ENCODE measurements at places on chromosomes 13 and 19.

DNA sequence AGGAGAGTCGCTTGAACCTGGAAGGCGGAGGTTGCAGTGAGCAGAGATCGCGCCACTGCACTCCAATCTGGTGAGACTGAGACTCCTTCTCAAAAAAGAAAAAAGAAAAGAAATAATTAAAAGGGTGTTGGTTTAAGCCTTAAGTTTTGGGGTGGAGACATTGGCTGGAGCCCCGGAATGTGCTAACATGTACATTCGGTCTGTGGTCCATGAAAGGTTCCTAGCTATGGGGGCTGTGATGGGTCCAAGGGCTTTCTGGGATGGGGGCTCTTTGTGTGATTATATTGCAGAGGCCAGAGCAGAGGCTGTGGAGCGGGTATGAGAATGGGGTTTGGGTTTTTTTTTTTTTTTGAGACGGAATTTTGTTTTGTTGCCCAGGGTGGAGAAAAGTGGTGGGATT is 14.4 kb downstream of the NFKBID start:
- no peak for DNase-seq

DNA sequence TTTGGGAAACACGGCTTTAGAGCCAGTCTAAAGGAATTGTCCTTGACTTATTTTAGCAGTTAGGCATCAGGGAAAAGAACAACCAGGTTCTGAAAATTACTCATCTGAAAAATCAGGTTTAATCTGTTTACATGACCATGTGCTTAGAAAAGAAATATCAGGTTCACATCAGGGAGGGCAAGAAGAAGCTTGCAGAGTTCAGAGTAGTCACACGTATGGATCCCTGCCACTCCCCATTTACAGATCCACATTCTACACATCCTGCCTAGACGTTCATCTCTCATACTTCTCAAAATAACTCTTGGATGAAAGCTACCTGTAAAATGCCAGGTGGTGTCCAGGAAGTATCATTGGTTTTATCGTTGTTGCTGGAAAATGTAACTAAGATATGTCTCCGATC is 14.0 kb upstream of the PHF11 start:
- DNase-seq, result no peak

- DNase-seq, result peak; percentile 73
Observed at GRCh38 chr19:48635263-48635965, 1.8 kb downstream of the DBP start.

DNA sequence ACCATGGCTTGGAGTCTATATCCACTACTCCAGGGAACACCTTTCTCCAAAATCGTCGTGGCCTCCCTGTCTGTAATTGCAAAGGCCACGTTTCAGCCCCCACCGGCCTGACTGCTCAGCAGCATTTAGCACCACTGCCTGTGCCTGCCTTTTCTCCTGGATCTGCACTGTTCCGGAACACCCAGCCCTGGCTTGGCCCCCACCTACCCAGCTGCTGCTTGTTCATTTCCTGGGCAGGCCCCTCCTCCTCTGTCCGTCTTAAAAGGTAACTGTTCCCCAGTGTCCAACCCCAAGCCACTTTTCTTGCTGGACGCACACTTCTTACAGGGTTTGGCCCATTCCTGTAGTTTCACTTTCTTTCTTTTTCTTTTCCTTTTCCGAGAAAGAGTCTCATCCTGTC is 8.5 kb upstream of the SYT5 start:
- DNase-seq, result no peak

- no peak for DNase-seq
Observed at GRCh38 chr13:50016444-50016843, 1.2 kb downstream of the KCNRG start.

- no peak for DNase-seq
Observed at GRCh38 chr13:102571075-102571474, 25.7 kb upstream of the TPP2 start.

DNA sequence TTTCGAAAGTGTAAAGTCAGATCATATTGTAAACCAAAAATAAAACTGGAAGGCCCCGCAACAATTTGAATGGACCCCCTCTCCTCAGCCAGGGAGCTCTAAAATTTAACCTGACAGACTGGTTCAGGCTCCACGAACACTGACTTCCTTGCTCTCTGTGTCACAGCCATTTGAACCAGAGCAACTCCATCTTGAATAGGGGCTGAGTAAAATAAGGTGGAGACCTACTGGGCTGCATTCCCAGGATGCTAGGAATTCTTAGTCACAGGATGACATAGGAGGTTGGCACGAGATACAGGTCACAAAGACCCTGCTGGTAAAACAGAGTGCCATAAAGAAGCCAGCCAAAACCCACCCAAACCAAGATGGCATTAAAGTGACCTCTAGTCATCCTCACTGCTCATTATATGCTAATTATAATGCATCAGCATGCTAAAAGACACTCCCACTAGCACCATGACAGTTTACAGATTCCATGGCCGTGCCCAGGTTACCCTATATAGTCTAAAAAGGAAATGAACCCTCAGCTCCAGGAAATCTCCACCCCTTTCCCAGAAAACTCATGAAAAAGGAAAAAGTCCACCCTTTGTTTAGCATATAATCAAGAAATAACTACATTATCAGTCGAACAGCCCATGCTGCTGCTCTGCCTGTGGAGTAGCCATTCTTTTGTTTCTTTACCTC is 43.1 kb downstream of the RFXAP start:
- no peak for DNase-seq

DNA sequence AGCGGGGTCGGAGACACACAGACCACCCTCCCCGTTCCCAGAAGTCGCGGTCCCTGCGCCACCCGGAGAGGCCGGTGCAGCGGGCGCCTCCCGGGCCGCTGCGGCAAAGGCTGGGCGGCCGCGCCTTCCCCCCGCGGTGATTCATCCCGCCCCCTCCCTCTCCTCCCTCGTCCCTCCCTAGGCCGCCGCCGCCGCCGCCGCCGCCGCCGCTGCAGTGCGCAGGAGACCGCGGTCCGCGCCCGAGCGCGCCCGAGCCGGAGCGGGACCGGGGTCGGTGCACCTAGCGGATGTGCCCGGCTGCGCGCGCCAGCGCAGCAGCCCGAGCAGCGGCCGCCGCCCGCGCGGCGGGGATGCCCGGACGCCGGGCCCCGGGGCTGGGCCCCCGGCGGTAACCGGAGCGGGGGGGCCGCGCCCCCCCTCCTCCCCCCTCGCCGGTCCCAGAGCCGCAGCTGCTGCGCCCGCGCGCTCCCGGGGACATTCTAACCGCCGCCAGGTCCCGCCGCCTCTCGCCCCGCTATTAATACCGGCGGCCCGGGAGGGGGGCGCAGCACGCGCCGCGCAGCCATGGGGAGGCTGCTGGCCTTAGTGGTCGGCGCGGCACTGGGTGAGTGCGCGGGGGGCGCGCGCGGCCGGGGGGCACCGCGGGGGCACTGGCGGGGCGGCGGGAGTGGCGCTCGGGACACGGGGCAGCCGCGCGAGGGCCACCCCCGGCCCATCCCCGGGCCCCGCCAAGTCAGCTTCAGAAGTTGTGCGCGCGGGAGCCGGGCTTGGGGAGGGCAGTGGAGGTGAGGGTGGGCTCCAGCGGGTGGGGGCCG is at the start of gene SCN1B:
SCN1B (plus strand) TSS at position 214 of the 815 bp plus-strand sequence; CDS start at position 565, 351 bp downstream.
- peak; percentile 77 for DNase-seq

DNA sequence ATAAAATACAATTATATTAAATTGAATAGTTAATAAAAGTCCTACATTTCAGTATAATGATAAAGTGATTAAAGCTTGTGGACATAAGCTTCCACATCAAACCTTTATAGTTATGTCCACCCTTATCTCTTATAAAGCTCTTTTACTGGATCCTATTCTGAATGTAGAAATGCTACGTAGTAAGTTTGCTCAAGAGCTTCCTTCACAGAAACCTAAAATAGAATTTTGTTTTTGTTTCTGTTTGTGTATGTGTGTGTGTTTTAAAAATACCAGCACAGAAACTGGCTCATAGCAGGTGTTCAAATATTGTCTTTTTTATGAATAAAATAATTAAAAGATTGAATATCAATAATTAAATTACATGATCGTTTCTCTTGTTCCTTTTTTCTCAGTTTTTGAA is 21.0 kb upstream of the UFM1 start:
- DNase-seq, result no peak

GRCh38 chr13:90272356-90272755 is 1075.1 kb upstream of the MIR17HG start:
- DNase-seq, result no peak

DNA sequence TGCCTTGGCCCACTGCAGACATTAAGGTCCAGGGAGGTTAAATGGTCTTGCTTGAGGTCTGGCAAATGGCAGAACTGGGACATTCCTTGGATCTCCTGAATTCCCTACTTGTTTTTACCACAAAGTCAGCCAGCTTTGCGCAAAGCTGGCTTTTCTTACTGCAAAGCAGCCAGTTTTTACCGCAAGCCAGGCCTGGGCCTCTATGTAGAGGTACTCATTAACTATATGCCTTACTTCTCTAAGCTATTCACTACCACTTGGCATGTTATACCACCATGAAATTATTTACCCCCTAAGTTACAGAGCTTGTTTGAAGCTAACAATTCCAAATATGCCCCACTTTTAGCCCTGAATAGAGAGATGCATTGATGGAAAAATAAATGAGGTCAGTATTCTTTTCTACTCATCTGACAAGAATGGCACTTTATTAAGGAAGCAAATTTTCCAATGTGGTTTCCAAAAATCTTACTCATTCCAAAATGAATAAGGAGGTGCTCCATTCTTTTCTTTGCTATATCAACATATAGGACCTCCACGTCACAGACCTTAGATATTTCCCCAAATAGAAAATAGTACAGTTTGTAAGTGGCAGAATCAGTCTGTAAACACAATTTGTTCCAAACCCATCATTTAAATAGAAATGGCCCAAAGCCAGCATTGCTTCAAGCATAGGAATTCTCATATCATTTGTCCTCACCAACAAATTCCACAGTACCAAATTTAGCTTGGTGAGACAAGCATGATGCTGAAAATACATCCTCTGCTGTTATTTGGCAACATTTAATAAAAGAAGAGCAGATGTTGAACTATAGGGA is 143.9 kb upstream of the TSC22D1 start:
- no peak for DNase-seq

DNA sequence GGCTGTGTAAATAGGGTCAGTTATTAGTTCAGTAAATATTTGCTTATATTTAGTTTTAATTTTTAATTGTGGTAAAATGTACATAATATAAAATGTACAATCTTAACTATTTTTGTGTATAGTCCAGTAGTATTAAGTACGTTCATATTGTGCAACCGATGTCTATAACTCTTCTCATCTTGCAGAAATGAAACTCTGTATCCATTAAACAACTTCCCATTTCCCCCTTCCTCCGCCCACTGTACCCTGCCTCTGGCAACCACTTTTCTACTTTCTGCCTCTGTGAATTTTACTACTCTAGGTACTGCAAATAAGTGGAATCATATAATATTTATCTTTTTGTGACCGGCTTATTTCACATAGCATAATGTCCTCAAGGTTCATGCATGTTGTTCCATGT is 24.4 kb downstream of the UBAC2 start:
- DNase-seq, result no peak

GRCh38 chr19:8320564-8321066 is 560 bp downstream of the NDUFA7 start:
- no peak for DNase-seq

- DNase-seq, result no peak
Observed at GRCh38 chr19:17590866-17591265, 35.4 kb downstream of the COLGALT1 start.

DNA sequence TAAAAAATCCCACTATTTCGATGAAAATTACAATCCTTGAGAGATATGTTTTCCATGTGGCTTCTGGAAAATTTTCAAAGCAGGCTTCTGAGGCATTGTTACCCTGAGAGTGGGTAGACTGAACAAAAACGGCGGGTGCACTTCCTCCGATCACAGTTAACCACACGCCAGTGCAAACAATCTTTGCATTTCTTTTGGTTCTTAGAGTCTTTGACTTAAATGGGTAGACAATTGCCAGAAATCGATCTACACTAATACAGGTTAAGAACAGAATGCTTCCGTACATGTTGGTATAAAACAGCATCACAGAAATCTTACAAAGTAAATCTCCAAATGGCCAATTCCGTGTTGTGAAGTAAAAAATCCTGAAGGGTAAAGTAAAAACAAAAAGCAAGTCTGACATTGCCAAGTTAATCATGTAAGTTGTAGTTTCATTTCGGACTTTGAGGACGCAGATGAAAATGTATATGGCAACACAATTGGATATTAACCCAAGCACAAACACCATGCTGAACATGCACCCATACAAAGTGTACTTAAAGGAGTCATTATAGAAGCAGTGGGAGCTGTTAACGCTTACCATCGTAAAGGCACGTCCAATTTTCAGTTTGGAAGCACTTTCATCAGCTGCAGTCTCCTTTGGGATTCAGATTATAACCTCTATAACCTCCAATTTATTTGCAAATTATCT is 927 bp downstream of the LPAR6 start:
- DNase-seq, result no peak

- no peak for DNase-seq
Observed at GRCh38 chr13:88701551-88701950, 1030.4 kb downstream of the SLITRK5 start.

- no peak for DNase-seq
Observed at GRCh38 chr19:40424637-40425449, 949 bp downstream of the SERTAD1 start.

- DNase-seq, result no peak
Observed at GRCh38 chr13:66375756-66376155, 854.4 kb downstream of the PCDH9 start.

GRCh38 chr13:94717916-94718315 is 5.6 kb upstream of the SOX21 start:
- DNase-seq, result no peak

- DNase-seq, result no peak
Observed at GRCh38 chr13:94199135-94199534, 280.3 kb downstream of the DCT start.

GRCh38 chr13:50722440-50723125 is 120.9 kb downstream of the DLEU7 start:
- DNase-seq, result no peak

- DNase-seq, result no peak
Observed at GRCh38 chr19:19510432-19510831, 4.9 kb downstream of the TSSK6 start.

GRCh38 chr13:111663953-111664421 is 343.5 kb downstream of the TEX29 start:
- no peak for DNase-seq

DNA sequence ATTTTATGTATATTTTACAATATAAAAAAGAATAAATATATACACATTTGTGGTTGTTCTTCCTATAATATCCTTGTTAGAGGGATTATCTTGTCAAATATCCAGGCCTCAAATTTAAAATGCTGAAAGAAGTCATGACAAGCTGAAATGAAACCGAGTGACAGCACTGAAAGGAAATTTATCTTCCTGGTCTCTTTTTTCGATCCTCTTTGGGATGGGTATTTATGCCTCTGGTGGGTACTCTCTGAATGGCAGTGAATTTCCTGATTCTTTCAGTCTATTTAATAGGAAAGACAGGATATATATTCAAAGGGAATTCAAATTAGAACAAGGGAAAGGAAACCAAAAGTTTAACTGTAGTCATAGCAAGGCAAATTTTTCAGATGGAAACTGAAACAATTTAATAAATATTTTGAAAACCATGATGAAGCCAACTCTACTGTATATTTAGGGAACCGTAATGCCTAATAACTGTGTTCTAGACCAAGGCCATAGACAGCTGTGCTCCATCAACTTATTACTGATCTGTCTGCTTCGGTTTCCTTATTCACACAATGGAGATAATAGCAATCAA is 97.9 kb downstream of the DLEU7 start:
- no peak for DNase-seq
